ENCODE measurements at places on chromosomes 2 and 18. TPM values are rescaled to one million over a fixed set of nuclear protein-coding genes. Genes with fewer than 3 reads are reported as not detected.

Gene GCG
- total RNA-seq = not detected

Gene NEU2
- not detected for total RNA-seq

Gene TXNDC2
- 0.07 TPM for total RNA-seq

Gene FBXO15
- 3.0 TPM for total RNA-seq

Measured in uterus (tissue), 4 donors.